Activated naive CD4-positive, alpha-beta T cell treated with anti-CD3 and anti-CD28 coated beads, Interleukin-2, amount 10 ng/mL, durations not matched to agents 7 days and 5 days (primary cell): ENCODE measurements at places on chromosomes 7 and 10.

GRCh38 chr10:78780551-78780961 is 288.2 kb upstream of the ZMIZ1 start:
- no peak overlapping the region for H3K27ac ChIP-seq
- no peak overlapping the region for H3K4me3 ChIP-seq
- no peak for DNase-seq
- no peaks in the 10 kb centered on the region for H3K4me1 ChIP-seq
- H3K27me3 ChIP-seq: peaks cover 15% of the 10 kb centered on the region

DNA sequence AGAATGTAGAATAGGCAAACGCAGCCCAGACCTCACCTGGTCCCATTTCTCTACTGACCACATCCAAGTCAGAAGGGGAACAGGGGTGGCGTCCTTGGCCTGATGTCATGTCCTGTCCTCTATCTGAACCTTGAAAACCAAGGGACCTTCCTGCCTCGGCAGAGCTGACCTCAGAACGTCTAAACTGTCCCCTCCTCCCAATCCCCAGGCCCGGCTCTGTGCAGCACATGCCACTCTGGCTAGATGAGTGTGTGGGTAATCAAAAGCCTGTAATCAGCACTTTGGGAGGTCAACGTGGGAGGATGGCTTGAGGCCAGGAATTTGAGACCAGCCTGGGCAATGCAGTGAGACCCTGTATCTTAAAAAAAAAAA is 46.5 kb upstream of the ZNF479 start:
- no peaks in the 10 kb centered on the region for H3K27me3 ChIP-seq
- H3K4me1 ChIP-seq: no peaks in the 10 kb centered on the region
- no peak for DNase-seq
- H3K4me3 ChIP-seq: no peak overlapping the region

- H3K4me1 ChIP-seq: no peaks in the 10 kb centered on the region
- no peak overlapping the region for H3K4me3 ChIP-seq
- DNase-seq: no peak
Observed at GRCh38 chr7:132687981-132688383, 111.7 kb upstream of the PLXNA4 start.

- peaks cover 98% of the 10 kb centered on the region for H3K4me1 ChIP-seq
- H3K4me3 ChIP-seq: no peak overlapping the region
- H3K27ac ChIP-seq: peak overlapping the region; percentile 96
- H3K27me3 ChIP-seq: no peaks in the 10 kb centered on the region
- peaks cover 77% of the 10 kb centered on the region for H3K36me3 ChIP-seq
- DNase-seq: no peak
Observed at GRCh38 chr10:71750986-71751385, 22.3 kb downstream of the VSIR start.

- no peaks in the 10 kb centered on the region for H3K27me3 ChIP-seq
- no peaks in the 10 kb centered on the region for H3K36me3 ChIP-seq
- no peaks in the 10 kb centered on the region for H3K4me1 ChIP-seq
- DNase-seq: no peak
Observed at GRCh38 chr7:134186027-134186426, 58.9 kb downstream of the LRGUK start.

DNA sequence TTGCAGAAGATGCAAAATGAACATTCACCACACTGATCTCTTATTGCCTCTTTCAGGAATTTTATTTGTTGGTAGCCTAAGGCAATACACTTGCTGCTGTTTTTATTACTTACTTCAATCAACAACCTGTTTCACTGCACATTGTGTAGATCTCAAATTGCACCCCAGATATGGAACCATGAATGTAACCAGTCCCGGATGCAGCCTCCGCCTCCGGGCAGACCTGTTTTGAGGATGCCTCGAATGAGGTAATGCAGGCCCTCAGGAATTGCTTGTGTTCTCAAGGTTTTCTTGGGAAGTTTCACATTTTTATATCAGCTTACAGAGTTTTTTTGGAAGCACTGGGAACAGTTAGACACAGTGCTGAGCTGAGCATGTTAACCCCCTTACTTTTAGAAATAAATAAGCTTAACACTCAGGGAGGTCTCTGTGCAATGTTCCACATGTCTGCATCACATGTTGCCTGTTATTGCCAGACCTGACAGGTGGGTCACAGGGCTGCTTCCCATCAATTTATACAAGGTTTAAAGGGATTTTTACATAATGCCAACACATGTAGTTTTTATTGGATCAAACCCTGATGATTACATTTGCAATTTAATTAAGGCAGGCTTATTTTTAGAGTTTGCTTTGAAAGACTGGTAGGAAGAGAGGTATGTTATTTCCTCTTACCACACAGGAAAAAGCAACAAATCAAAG is 193.1 kb upstream of the POM121L12 start:
- H3K27me3 ChIP-seq: no peaks in the 10 kb centered on the region
- no peak overlapping the region for H3K4me3 ChIP-seq
- DNase-seq: no peak
- H3K4me1 ChIP-seq: no peaks in the 10 kb centered on the region

GRCh38 chr10:119872610-119872859 is at the start of gene MCMBP:
MCMBP (minus strand) TSS chr10:119872843; CDS start chr10:119872584, 259 bp downstream.
- H3K4me3 ChIP-seq: peak within 1 kb of the TSS; percentile 90
- H3K4me1 ChIP-seq: peaks cover 46% of the 10 kb centered on the region
- H3K27me3 ChIP-seq: peaks cover 9% of the 10 kb centered on the region

GRCh38 chr7:36775061-36775620 is 50.8 kb upstream of the AOAH start:
- no peak overlapping the region for H3K4me3 ChIP-seq
- peak overlapping the region; percentile 28 for H3K27ac ChIP-seq
- peaks cover 33% of the 10 kb centered on the region for H3K36me3 ChIP-seq
- DNase-seq: no peak
- H3K27me3 ChIP-seq: no peaks in the 10 kb centered on the region

DNA sequence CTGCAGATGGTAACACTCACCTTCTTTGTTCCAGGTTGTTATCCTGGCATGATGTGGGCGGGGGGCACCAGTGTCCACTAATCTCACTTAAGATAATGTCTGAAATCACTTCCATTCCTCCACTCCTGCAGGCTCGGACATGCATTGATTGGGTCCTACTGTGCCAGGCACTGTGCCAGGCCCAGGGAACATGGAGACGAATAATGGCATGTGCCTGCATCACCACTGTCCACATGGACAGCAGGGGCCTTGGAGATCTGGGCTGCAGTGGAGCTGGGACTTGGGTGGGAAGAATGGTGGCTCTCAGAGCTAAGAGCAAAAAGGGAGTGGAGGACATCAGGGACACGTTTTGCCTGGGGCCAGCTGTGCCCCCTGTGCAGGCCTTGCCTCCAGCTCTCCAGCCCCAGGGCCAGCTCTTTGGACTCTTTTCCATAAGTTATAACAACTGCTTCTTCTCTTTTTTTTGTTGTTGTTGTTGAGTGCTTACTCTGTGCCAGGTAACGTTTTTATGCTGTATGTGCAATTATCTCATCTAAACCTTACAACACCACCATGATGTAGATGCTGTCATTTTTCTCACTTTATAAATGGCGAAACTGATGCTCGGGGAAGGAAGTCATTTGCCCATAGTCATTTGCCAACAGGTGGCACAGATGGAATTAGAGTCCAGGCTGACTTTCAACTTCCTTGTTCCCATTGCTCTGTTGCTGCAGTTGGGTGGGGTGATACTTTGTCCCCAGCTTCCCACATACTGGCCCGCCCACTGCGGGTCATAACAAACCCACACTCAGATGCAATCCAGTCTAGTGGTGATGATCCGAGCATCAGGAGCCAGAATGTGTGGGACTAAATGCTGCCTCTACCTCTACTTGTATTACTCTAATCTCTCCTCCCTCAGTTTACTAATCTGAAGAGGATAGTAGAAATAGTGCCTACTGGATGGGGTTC is 19.1 kb downstream of the PLPP4 start:
- H3K27ac ChIP-seq: no peak overlapping the region
- no peaks in the 10 kb centered on the region for H3K27me3 ChIP-seq
- no peaks in the 10 kb centered on the region for H3K4me1 ChIP-seq
- H3K36me3 ChIP-seq: no peaks in the 10 kb centered on the region

GRCh38 chr10:52644373-52645186 is 128.0 kb downstream of the MBL2 start:
- no peaks in the 10 kb centered on the region for H3K4me1 ChIP-seq
- DNase-seq: peak; percentile 19
- H3K27ac ChIP-seq: no peak overlapping the region
- H3K36me3 ChIP-seq: no peaks in the 10 kb centered on the region
- H3K27me3 ChIP-seq: no peaks in the 10 kb centered on the region

- no peak for DNase-seq
- H3K27me3 ChIP-seq: no peaks in the 10 kb centered on the region
- no peaks in the 10 kb centered on the region for H3K4me1 ChIP-seq
- H3K4me3 ChIP-seq: no peak overlapping the region
- H3K36me3 ChIP-seq: no peaks in the 10 kb centered on the region
Observed at GRCh38 chr7:141949451-141949850, 2.7 kb upstream of the CLEC5A start.

GRCh38 chr10:86325158-86325557 is 41.4 kb downstream of the GRID1 start:
- H3K27ac ChIP-seq: no peak overlapping the region
- DNase-seq: no peak
- no peaks in the 10 kb centered on the region for H3K36me3 ChIP-seq
- no peak overlapping the region for H3K4me3 ChIP-seq
